Urinary bladder (tissue), 4 donors: ENCODE measurements at places on chromosomes 12 and 14. TPM values are rescaled to one million over a fixed set of nuclear protein-coding genes. Genes with fewer than 3 reads are reported as not detected.

The RHOF gene
- 11.7 TPM for total RNA-seq

The PARP11 gene
- 23.3 TPM for total RNA-seq

The OR4M1 gene
- not detected for total RNA-seq

The NRL gene
- total RNA-seq, result 0.85 TPM

The NEUROD4 gene
- 0.11 TPM for total RNA-seq

The PTPN21 gene
- 22.4 TPM for total RNA-seq

The DPF3 gene
- 2.2 TPM for total RNA-seq

The DEPDC4 gene
- total RNA-seq, result 3.4 TPM

The SSTR1 gene
- 0.37 TPM for total RNA-seq

The PLEKHG7 gene
- 0.37 TPM for total RNA-seq

The RAD9B gene
- 2.1 TPM for total RNA-seq

The INTS13 gene
- total RNA-seq, result 26.6 TPM

The OR6C2 gene
- 0.42 TPM for total RNA-seq

The GPR135 gene
- 9.7 TPM for total RNA-seq

The FBRSL1 gene
- 4.0 TPM for total RNA-seq

The TCHP gene
- 10.3 TPM for total RNA-seq

The GARIN6 gene
- total RNA-seq, result not detected

The P2RX2 gene
- total RNA-seq, result not detected

The PPP2R5C gene
- total RNA-seq, result 118 TPM

The RPL10L gene
- not detected for total RNA-seq
